ENCODE measurements at places on chromosomes 4 and X.

DNA sequence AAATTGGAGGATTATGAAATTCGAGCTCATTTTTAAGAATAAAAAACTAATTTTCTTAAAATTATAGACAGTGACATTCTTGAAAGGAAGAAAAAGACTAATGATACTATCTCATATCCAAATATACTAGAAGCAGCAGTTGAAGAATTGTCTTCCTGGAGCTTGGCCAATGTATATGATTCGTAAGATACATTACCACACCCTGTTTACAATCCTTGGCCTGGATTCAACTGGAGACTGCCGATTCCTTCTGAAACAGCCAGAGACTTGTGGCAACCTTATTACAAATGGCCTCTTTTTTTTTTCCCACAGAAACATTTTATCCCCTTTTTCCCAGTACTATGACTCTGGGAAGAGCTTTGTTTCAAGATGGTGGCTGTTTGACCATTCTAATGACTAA lies 571.2 kb upstream of the FAT1 start:
- no peak for DNase-seq

DNA sequence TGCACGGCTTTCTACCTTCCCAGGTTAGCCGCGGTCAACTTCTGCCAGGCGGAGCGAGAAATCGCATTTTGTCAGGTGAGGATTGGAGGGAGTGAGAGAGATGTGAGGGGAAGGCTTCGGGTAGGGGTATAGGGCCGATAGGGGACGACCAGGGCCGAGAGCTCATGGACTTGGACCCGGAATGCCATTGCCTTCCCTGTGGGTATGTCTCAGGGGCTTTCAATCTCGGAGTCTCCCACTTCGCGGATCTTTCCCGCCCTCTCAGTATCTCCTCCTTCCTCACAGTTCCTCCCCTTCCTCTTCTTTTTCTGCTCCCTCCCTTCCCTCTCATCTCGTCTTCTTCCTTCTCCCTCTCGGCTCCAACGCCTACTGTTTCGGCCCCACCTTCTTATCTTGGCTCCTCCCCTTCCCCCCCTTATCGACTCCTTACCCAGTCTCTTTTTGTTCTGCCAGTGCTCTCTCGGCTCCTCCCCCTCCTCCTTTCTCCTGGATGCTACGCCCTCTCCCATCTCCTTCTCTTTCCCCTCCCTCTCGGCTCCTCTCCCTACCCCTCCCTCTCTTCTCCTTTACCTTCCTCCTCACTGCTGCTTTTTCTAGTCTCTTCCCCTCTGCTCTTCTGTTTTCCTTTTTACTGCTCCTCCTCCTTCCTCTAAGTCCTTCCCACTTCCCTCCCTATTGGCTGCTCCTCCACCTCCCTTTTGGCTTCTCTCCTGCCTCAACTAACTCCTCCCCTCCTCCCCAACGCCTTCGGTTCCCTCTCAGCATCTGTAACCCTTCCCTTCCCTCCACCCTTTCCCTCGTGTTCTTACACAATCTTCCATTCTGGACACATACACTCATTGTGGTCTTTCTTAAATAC lies 29.4 kb upstream of the RBMX start:
- DNase-seq: peak; percentile 58

DNA sequence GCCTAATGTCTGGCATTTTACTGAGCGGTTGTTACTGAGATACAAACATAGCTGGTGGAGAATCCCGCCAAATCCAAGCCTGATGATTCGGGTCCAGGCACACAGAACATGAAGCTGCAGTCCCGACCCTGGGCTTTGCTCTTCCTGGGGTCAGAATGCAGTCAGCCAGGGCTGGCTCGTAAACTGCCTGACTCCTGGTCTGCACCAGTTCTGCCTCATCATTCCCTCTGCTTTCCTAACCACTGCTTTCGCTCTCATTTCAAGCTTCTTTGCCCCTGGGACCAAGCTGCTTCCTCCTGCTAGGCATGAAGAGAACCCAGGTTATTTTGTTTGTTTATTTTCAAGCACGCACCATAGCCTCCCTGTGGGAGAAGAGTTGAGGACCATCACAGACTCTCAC lies 39.3 kb downstream of the GATB start:
- no peak for DNase-seq

- no peak for DNase-seq
These were observed 143.1 kb downstream of the TBCK start for GRCh38 chr4:106172861-106173260.

- DNase-seq: no peak
These were observed 1.5 kb downstream of the KLF8 start for GRCh38 chrX:56233682-56234081.

- DNase-seq: no peak
These were observed 13.8 kb downstream of the CXCL13 start for GRCh38 chr4:77619408-77619807.

GRCh38 chrX:8813036-8813435 lies 11.9 kb upstream of the FAM9A start:
- DNase-seq: no peak

DNA sequence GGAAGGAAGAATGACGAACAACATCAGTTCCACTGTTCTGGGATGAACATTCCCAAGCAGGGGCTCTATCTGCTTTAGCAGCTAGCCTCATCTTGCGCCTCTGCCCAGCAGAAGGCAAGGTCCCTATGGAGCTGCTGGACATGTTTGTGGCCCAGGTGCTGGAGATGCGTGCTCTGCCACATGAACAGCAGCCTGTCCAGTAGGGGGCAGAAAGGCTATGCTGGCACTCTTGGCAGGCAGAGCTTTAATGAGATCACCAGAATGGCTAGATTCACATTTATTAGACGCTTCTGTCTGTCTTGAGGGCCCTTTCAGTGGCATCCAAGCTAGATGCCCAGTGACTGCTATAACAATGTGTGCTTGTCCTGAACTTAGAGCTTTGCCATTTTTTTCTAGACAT lies 1826.0 kb downstream of the STIM2 start:
- DNase-seq: no peak

DNA sequence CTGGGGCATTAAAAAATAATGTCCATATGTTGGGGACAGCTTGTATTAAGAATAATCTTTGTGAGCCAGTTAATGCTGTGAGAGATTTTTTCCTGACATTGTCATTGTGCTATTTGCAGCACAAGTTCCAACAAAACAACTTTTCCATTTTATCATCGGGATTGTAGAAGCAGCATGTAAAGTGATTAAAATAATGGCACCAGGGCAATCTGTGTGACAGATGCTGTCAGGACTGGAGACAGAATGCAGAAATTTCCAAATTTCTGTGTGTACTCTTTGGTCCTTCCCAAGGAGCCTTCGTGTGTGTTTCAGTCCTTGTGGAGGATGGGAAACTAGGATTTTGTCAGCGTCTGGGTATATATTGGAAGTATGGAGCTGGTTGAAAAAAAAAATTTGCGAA lies 101.5 kb upstream of the LIMCH1 start:
- DNase-seq: no peak

- DNase-seq: no peak
These were observed 31.7 kb downstream of the SNCA start for GRCh38 chr4:89805297-89805696.

DNA sequence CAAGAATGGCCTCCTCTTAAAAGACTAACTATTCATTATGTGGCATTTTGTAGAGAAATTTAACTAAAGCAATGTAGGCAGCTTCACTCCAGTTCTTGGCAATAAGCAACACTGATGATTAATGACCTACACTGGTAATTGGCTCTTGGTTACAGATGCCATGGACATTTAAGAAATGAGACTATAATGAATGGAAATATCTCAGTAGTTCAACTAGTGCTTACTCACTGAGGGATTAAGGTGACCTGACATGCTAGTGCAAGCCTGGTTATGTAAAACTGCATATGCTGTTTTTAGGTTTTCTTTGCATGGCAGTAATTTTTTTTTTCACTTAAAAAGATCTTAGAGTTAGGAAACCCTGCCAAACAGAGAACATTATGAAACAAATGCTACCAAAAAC lies 152.7 kb upstream of the AADAT start:
- DNase-seq: no peak

DNA sequence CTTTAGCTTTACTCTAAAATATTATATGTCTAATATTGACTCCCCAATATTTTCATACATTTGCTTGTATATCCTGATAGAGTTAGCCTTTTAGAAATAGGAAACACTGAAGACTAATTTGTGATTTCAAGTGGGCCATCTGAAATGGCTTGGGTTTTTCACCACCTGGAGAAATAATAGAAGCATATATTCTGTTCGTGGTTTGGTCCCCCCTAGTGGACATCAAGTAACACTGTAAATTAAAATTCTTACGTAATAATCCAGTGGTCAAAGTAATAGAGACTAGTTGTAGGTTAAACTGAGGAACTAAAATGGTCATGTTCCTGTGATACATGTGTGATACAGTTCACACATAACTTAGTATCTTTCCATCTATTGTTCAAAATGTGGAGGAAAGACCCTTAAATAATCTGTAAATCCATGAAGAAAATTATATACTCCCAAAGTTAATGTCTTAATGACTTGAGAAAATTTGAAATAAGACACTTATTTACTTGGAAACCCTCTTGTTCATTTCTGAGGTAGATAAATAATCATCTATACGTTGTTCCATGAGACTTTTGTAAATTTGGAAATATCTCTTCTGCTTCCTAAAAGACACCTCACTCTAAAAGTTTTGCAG lies 79.8 kb upstream of the SMARCAD1 start:
- no peak for DNase-seq

DNA sequence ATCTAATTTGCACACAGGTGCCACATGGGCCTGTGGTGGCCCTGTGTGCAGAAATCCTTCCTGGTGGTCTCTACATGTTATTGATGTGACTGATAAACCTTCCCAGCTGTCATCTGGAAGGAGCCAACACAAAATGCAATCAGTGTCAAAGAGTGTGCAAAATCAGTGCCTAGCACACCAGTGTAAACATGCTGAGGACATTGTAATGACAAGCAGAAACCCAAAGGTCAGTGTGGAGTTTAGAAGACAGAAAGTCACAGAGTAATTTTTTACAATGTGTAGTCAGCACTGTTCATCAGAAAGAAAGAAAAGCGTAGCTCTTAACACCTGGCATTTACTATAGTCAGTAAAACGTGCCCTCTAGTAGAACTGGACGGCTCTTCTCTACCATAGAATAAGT lies 50.3 kb downstream of the PHKA2 start:
- DNase-seq: no peak

- DNase-seq: no peak
These were observed 714.5 kb downstream of the CCSER1 start for GRCh38 chr4:90841676-90842075.

DNA sequence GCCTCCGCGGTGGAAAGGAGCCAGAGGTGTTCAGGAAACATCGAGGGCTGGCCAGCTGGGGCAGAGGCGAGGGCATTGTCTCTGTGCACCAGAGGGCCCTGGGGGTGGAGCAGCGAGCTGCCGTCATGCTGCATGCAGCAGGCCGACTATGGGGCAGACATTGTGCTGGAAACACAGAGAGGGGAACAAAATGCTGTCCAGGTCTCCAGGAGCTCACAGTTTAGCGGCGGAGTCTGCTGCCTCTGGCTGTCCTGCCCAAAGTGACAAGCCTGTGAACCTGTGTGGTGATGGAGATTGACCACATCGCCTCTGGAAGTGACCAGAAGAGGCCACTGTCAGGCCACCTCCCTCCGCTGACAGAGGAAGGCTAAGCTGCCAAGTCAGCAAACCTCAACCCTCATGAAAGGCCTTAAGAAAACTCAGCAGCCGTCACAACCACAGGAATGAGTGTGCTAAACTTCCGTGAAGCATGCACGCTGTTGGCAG lies 20.1 kb upstream of the SASH3 start:
- no peak for DNase-seq

- DNase-seq: no peak
These were observed 114.7 kb upstream of the ARMCX2 start for GRCh38 chrX:101774340-101774739.

DNA sequence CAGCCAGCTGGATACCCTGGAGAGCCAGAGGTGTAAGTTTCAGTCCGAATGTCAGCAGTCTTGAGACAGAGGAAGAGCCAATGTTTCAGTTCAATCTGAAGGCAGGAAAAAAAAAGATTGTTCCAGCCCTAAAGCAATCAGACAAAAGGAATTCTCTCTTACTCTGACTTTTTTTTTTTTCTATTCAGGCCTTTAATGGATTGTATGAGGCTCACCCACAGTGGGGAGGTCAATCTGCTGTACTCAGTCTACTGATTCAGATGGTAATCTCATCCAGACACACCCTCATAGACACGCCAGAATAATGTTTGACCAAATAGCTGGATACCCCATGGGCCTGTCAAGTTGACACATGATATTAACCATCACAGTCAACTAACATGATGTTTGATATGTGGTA lies 51.9 kb downstream of the TEX13A start:
- DNase-seq: no peak

- DNase-seq: no peak
These were observed 124.3 kb upstream of the DIPK2B start for GRCh38 chrX:45324941-45325340.

- DNase-seq: no peak
These were observed 171.1 kb downstream of the SCFD2 start for GRCh38 chr4:53194727-53195126.

DNA sequence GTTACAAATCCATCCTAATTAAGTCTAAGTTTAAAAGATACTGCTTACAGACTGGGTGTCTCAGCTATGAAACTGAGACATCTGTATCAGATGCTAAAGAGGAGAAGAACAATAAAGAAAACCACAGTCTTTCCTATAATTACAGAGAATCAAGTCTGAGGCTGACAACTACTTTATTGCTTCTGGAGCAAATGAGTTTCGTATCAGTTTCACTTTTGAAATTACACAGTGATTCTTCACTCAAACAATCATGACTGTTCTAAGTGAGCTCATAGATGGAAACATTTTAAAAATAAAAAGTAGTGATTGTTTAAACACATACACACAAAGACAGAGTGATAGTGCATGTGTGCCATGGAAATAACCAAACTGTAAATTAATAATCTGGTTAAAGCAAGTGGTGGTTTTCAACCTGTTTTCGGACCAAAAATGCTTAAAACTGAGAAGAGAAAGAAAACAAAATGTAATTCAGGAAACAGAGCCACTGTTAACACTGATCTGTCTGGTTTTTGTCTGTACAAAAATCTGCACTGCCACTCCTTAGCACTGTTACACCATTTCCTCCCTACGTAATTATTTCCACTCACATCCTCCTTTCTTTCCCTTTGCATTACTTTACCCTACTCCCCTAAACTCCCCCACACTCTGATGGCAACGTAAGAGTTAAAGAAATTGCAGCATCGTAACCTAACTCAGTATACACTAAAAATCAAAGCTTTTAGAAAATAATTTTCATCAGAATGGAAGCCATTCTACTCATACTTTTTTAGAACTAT lies 12.5 kb downstream of the RFC1 start:
- DNase-seq: no peak

DNA sequence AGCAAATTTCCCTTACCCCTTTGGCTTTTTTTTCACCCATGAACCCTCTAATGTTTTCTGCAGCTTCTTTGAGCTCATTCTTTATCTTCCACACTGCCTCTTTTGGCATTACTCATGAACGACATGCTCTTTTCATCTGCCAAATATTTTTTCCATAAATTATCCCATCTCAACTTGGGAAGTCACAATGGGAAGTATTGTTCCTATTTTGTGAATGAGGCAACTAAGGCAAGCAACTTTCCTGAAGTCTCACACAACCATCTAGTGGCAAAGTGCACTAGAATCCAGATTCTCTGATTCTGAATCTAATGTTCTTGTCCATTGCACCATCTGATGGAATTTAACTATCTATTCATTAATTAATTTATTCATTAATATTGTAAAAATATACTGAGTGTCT lies 625 bp downstream of the RTL9 start:
- no peak for DNase-seq

Data from liver (tissue), 10 donors.